ENCODE measurements at places on chromosomes 7 and 10.

DNA sequence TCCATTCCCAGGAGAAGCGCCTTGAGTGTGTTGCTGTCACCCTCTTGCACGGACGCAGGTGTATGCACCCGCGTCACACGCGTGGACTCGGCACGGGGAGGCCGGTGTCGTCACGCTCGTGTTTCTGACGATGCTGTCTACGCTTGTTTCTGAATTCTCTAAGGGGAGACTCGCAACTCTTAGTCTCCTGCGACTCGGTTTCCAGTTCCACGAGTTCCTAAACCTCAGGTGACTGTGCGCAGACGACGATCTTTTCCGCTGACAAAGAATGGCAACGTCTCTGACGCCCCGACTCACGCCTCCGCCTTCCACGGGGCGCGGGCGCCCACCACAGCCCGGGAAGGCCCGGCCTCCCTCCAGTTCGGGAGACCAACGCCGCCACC, 579 bp downstream of the IDI1 start:
- peak; percentile 70 for DNase-seq

DNA sequence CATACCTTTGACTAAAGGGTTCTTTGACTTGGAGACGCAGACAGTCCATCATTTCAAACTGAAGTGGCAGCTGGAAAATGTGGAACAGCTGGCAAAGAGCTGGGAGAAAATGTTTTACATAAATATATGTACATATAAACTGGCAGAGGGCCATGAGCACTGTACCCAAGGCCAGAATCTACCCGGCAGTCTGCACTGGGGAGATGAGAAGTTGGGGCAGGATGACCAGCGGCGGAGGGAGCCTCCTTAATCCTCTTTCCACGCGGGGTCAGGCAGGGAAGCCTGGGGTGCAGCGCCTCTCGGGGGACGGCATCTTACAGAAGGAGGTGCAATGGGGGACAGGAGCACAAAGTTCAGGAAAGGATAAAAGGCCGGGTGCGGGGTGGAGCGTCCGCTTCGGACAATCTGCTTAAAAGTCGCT, 1.3 kb downstream of the GLI3 start:
- no peak for DNase-seq

GRCh38 chr10:96511044-96511945, 2.4 kb downstream of the TLL2 start:
- peak; percentile 16 for DNase-seq

- DNase-seq: no peak
Observed at GRCh38 chr7:127817466-127817865, 165.5 kb downstream of the SND1 start.

- no peak for DNase-seq
Observed at GRCh38 chr7:87505557-87506245, 30.2 kb upstream of the ABCB4 start.

DNA sequence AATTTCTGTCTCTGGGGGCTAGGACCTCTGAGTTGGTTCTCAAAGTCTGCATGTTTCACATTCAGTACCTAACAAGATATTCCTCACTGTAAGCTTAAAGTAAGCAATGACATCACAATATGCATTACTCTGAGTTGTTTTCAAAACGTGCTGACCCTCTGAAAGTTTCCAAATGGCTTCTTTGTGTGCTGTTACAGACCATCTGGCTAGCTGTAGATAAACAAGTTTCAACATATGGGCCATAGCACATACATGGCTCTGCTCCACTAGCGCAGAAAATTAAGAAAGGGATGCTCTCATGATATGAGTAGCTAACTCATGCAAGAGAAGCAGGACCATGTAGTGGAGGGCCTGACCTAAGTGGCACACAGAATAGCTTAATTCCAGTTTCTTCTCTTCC, 119.0 kb downstream of the HTR7 start:
- DNase-seq: no peak

- no peak for DNase-seq
Observed at GRCh38 chr7:70736715-70737460, 395.1 kb upstream of the GALNT17 start.

DNA sequence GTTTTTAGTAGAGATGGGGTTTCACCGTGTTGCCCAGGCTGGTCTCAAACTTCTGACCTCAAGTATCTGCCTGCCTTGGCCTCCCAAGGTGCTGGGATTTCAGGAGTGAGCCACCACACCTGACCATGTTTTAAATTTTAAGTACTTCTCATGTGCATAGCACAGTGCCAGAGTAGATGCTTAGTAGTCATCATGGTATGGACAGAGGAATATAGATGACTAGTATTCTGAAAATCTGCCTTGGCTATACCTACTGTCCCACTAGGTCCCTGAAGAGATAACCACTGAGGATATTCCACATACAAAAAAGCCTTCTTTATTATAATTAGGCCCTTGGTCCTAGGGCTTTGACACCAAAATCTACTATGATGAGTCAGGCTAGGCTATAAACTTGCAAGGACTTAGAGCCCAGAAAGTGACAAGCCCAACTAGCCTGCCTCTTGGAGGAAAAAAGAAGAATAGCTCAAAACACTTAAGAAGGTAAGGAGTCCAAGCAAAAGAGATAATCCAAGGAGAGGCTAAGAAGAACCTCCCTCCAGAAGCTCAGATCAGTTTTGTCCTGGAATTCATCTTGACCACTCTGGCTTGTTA, 34.0 kb downstream of the LUC7L2 start:
- DNase-seq: no peak

GRCh38 chr7:157547611-157548010, 210.8 kb downstream of the DNAJB6 start:
- DNase-seq: no peak

Data from CD4-positive, alpha-beta T cell treated with Interleukin-10 for 1 hour (primary cell).